ENCODE measurements at places on chromosomes 3 and 15.

DNA sequence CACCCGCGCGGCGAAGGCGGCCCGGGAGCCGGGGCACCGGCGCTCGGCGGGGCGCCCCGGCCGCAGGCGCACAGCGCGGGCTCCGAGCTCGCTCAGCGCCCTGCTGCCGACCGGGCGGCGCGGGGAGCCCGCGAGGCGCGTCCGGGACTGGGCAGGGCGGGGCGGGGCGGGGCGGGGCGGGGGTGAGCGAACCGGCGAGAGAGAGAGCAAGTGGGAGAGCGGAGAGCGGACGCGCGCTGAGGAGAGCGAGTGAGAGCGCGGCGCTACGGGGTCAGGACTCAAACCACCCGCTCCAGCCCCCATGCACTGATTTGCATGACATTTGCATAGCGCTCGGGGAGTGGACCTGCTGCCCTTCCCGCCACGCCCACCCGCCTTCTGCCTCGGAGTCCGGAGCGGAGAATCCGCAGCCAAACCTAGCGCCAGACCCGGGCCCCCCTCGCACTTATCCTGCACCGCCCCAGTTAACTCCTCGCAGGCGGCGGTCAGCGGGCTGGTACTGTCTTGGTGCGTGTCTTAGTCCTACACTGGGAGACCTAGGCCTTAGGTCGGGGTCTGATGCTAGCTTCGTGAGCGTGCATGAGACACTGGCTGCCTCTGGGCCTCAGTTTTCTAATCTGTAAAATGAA is at the start of gene MYLK:
Gene MYLK (minus strand): TSS at position 130 of the 629 bp plus-strand sequence. CDS start 90,491 bp downstream, outside the sequence.
- peak; percentile 78 for DNase-seq

DNA sequence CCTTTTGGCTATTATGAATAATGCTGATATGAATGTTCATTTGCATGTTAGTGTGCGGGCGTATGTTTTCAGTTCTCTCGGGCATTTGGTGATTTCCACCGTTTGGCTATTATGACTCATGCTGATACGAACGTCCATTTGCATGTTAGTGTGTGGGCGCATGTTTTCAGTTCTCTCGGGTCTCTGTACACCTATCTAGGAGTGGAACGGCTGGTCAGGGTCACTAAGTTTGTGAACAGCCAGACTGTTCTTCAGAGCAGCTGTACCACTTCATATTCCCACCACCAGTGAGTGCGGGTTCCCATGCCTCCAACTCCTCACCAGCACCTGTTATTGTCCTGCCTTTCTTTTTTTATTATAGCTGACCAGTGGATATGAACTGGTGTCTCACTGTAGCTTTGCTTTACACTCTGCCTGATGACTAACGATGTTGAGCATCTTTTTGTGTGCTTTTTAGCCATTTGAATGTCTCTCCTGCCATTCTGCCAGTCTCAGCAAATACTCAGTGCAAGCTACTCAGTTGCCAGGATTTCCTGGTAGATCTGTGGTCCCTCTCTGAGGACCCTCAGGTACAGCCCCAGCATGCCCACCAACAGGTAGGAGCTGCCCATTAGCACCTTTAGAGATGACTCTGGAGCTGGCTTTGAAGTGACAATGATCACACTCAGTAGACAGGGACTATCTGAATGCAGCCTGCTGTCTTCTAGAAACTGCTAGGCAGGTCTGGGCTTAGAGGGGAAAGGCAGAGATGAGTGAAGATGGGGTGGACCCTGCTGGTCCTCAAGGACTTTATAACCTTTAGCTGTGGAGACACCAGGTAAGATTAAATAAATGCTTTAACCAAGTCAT is 141.1 kb downstream of the XXYLT1 start:
- DNase-seq, result no peak

DNA sequence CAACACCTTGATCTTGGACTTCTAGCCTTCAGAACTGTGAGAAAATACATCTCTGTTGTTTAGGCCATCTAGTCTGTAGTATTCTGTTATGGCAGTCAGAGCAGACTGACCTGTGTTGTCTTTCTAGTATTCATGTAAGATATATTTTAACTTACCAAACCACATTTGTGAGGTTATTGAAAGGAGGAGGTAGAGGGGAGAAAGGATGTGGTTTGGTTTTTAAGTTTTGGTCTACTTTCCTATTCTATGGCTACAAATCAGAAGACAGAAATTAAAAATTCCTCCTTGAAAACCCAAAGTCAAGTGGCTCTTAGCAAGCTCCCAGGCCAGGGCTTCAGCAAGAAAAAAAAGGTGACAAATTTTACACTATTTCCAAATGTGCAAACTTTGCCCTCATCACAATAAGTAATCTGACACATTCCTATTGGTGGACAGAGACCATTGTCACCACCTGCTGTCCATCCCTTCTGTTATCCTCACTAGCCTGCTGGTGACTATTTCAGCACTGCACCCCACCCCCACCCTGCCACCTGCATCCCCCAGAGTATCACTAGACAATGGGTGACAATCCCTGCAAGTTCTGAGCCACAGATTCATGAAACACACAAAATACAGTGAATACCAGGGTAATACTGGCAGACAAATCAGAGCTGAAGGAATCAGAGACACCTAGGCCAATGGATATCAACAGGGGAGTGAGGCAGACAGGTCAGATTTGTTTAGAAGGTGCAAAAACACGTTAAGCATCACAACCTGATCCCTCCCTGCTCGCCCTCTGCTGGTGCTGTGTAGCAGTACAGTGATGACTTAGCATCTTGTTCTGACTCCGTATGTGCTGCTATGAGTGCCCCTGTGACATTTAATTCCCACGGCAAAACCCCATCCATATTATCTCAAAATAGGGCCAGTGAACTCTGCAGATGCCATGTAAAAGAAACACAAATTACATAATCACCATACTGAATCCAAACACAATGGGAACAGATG is 79.0 kb upstream of the DCLK3 start:
- no peak for DNase-seq

- no peak for DNase-seq
Observed at GRCh38 chr15:74412159-74412558, 21.6 kb downstream of the SEMA7A start.

DNA sequence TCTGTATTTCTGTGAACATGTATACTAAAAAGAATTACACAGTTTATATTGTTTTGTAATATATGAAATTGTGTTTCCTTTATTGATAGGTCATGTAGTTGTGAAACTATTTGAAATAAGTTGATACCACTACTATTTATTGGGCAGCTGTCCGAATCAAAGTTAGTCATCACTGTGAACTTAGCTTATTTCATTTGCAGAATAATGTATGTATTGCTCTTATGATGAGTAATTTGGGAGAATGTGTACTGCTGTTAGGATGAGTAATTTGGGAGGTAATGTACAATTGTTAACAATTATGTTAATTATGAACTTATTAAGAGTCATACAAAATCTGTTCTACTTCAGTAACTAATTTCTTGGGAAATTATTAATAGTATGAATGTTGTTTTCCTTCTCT is 22.2 kb downstream of the FXR1 start:
- DNase-seq, result no peak

- DNase-seq, result no peak
Observed at GRCh38 chr15:86337071-86337470, 257.4 kb downstream of the AGBL1 start.

DNA sequence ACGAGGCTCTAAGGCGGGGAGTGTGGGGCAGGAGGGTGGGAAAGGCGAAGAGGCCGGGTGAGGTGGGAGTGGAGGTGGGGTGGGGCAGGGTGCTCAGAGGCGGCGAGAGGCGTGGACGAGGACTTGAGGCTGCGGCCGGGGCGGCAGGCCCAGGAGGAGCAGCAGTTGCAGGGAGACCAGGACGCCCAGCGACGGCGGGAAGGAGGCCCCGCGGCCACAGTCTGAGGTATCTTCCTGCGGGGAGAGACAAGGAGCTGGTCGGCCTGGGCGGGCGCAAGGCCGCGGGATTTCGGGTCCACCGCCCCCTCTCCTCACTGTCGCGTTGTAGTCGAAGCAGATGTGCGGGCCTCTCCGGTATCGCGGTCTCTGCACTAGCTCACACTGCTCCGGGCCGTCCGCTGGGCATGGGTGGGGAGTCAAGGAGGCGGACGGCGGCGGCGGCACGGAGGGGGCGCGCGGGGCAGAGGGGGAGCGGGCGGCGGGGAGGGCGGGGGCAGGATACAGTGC is 5.3 kb upstream of the TMEM115 start:
- DNase-seq, result no peak

GRCh38 chr15:46293550-46293949 is 658.7 kb downstream of the SQOR start:
- DNase-seq, result no peak

GRCh38 chr3:18177271-18177670 is 247.9 kb downstream of the SATB1 start:
- DNase-seq, result no peak

All from non-pigmented ciliary epithelial cell (primary cell).